Naive thymus-derived CD8-positive, alpha-beta T cell (primary cell): ENCODE measurements at places on chromosomes 4 and X.

DNA sequence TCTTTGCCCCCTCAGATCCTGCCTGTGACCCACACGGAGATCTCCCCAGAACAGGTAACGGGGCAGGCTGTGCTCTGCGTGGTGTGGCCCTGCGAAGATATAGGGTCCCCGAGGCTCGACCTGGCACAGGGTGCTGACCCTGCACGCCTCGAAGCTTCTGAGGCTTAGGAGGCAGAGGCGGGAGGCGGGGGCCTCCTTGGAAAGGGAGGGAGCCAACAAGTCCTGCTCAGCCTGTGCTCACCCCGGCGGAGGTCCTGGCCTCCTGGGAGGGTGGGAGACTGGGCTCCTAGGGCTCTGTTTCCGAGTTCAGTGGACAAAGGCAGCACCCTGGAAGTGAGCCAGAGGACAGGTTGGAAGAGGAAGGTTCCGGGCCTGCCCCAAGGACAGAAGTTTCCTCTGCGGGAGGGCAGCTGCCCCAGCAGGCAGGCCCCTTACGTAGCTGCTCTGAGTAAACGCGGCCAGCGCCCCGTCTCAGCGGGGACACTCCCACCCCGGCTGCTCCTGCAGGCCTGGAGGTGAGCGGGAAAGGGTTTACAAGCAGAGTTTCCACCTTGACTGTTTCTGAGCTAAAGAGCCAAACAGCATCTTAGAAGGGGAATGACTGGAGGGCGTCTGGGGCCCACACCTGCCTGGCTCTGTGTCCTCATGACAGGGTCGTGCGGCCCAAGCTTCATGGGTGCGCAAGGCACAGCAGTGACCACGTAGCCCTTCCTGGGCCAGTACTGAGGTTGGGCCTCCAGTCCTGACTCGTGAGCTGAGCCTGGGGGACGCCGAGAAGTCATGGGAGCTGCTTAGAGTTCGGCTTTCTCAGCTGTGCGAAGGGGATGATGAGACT, 16.1 kb downstream of the TMEM175 start:
- DNase-seq = no peak

DNA sequence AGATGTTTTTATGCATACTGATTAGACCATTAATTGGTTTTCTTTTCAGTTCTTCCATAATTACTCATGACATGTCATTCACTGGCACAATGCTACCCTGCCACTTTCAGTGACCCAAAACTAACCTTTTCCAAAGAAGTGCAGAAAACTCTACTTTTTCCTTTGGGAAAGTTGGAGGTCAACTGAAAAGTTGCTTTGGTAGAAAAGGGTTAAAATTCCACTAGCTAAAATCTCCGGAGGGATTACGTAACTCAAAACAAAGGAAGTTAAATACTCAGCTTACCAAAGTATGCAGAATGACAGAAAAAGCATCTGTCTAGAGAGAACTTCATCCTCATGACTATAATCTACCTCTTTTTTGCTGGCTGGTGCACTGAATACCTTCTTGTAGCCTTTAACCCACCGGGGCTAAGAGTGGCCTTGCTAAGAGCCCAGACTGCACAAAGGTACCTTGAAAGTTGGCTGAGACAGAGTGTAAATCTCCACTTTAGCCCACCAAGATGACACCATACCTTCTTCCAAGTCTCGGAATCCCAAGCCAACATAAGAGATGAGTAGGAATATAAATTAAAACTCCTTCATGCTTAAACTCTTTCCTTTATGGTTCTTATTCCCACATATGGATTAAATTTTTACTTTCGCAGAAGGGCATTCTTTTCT, 1099.5 kb upstream of the INTU start:
- DNase-seq = no peak

GRCh38 chrX:46574774-46575381, 1.3 kb downstream of the CHST7 start:
- peak; percentile 3 for DNase-seq

DNA sequence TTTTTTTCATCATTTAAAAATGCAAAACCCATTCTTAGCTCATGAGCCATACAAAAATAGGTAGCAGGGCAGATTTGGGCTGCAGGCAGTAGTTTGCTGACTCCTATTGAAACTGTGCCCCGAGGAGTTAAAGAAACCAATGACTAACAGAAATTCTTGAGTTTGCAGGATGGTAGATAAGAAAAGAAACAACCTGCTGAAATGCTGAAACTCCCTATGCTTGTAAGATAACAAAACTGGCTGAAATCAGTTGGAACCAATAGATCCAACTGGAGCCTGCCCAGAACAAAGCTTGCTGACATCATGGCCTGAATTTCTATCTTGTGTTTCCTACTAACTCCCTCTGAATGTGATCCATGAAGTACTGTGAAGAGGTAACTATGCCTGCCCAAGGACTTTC, 68.6 kb downstream of the ANOS1 start:
- DNase-seq = no peak

DNA sequence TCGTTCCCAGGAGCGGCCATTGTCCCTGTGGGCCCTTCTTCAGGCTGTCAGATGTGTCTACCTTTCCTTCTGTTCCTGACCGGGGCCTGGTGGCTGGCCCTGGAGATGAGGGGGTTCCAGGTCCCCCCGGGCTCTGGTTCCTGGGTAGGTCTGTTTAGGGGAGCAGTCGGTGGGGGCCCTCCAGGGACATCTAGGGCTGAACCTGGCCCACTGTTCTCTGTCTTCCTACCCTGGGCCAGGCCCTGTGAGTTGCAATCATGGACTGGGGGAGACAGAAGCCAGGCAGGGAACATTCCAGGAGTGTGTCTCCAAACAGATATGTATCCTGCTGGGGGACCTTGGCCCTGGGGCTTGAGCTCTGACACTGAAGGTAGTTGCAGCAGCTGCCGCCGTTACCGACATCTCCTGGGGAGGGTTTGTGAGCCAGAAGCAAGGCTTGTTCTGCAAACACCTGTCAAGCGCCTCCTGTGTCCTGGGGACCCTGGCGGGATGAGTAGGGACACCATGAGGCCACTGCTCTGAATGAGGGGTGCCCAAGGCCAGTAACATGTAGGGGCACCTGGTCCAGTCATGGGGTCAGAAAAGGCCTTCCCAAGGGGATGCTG, 49.5 kb upstream of the ADRA2C start:
- no peak for DNase-seq

- no peak for DNase-seq
Measured at GRCh38 chr4:132992686-132993085, 156.4 kb upstream of the PCDH10 start.

DNA sequence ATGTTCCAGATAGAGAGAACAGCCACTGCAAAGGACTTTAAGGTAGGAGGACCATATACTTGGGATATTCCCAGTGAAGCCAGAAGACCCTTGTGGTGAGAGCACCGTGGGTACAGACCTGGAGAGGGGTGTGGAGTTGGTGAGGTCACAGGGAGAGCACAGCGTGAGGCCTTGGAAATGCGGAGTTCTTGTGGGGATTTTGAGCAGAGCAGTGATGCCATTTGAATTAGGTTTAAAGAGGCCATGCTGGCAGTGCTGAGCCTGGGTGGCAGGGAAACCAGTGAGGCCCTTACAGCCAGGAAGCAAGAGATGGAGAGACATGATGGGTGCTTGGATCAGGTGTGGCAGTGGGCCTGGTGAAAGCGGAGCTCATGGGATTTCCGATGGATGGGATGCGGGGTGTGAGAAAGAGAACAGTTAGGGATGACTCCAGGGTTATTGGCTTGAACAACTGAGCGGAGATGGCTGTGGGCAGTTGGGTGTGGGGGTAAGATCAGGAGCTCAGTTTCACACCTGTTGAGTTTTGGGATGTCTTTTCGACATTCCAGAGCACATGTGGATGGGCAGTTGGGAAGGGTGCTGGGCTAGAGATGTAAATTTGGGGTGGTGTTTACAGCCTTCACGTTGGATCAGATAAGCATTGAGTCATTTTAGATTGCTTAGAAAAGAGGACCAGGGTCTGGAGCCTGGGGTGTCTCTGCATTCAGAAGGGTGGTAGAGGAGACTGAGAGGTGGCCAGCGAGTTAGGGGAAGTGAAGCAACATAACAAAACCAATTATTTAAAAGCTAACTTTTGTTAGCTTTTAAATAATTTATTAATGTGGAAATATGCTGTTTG, 68.9 kb downstream of the TMEM131L start:
- no peak for DNase-seq

DNA sequence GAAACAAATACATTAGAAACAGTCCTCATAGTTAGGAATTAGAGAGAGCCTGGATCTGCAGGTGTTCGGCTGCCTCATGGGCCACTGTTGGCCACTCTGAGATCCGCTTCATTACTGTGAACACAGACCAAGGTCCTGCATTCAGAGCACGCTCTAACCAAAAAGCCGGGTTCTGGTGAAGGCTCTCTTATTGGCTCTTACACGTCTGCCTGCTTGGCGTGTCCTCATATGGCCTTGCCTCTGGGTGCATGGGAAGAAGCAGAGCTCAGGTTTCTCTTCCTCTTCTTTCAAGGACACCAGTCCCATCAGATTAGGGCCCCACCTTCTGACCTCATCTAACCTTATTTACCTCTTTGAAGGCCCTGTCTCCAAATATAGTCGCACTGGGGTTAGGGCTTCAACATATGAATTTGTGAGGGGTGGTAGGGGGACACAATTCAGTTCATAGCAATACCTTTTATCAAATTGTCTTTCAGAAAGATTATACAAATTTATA, 37.1 kb upstream of the ELF2 start:
- no peak for DNase-seq

DNA sequence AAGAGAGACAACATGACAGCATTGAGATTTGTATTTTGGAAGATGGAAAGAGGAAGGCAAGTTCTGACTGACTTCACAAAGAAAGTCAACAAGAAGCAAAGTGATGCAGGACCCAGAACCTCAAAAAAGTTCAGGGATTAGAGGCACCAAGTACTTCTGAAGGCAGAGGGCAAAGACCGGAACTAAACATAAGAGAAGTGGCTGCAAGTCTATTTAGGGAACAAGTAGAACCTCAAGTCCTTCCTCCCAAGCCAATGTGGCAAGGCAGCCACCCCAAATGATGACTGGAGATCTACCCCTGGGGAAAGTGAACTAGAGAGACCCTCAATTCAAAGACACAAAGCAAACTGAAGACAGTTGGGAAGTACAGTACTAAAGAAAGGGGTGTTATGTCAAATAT, 46.6 kb downstream of the SLC39A8 start:
- DNase-seq = no peak

DNA sequence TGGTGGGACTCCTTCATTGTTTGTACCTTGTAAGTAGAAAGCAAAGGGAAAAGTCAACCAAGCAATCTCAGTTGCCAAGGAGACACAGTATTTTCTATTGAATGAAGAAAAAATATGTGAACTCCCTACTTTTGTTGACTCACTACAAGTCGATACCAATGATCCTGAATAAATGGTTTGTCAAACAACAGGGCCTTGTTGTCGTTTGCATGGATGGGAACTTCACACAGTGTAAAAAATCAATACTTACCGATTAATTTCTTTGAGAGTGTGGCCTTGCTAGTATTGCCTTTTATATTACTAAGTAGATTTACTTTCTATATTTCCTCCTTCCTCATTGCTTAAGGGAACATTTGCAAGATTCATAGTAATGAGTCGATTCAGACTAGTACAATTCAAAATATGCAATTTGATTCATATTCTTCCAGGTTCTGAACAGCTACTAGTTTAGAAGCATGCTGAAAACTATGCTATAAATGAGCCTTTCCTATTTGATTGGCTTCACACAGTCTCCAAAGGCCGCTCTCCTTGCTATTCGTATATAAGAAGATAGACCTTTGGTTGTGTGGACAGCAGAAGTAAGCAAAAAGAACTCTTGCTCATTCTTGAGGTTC, 108.0 kb downstream of the ZNF330 start:
- DNase-seq = no peak

DNA sequence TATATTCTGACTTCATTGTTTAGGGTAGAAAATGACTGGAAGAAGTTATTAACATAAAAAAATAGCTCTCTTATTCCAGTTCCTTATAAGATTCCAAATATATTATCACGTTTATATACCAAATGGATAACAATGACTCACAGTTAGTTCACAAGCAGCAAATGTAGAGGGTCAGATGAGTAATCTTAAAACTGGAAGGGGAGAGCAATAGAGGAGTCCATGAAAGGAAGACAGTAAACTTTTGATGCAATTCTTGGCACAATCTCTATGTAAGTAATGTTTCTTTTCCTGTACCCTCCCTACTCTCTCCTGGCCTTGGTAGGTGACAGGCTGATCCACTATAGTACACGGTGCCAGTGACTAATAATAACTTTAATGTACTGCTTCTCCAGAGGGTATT, 259.0 kb upstream of the TRPC5 start:
- DNase-seq = no peak

GRCh38 chrX:98141466-98141865, 1257.8 kb downstream of the RPA4 start:
- no peak for DNase-seq

- no peak for DNase-seq
Measured at GRCh38 chr4:123462007-123462406, 65.4 kb downstream of the SPRY1 start.

DNA sequence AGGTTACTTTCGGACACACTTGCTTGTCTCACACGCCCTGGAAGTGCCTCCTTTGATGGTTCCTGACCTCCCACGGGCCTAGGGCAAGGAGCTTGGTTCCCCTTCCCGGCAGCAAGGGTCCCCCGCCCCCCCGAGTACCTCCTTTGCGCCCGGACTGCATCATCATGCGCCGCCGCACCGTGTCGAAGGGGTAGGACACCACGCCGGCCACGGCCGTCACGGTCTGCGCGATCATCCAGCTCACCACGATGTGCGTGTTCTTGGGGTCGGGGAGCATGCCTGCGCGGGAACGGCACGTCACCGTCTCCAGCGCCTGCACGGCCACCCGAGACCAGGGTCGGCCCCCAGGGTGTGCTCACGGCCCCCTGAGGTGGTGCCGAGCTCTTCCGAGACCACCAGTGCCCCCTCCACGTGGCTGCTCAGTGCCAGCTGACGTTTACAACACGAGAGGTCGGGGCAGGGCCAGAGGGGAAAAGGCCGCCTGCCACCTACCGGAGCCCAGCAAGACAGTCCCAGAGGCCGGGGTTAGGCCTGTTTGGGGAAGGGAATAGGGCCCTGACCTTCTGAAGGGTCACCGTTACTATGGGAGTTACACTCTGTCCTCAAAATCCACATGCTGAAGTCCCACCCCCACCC, 4.7 kb downstream of the SLC25A6 start:
- no peak for DNase-seq

- DNase-seq = no peak
Measured at GRCh38 chr4:25500626-25501316, 123.7 kb downstream of the ANAPC4 start.

DNA sequence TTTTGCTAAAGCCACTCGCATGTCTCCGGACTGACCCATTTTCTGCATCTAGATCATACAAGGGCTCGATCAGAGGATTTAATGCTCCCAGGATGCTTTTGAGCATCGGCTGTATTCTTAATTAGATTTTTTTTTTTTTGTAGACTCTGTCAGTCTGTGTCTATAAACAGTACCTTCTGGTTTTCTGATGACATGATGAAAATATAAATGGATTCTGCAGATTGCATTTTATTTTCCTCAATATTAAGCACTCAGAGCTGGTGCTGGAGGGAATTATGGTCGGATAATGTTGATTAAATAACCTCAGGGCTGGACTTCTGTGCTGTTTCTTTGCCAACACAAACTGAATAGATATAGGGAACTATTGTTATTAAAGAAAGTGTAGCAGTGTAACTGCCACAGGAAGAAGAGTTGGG, 57.1 kb upstream of the LIMCH1 start:
- DNase-seq = no peak
